LNCaP clone FGC (cell line): ENCODE measurements at places on chromosomes 5 and 9.

GRCh38 chr9:116156621-116157314 lies 3.2 kb downstream of the PAPPA start:
- peak; percentile 10 for DNase-seq

DNA sequence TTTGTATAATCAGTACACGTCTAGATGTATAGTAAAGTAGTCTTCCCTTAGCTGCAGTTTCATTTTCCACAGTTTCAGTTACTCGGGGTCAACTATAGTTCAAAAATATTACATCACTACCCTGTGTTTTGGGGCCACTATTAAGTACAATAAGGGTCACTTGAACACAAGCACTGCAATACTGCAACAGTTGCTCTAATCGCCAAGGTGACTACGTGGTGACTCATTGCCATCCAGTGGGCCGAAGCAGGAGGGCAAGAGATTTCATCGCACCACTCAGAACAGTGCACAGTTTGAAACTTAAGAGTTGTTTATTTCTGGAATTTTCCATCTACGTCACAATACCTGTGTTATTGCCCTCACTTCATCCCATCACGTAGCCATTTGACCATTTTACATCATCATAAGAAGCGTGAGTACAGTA lies at the start of gene ARL14EPL:
ARL14EPL (plus strand) TSS at position 379 of the 424 bp plus-strand sequence. CDS start 18,994 bp downstream, outside the sequence.
- DNase-seq, result no peak

DNA sequence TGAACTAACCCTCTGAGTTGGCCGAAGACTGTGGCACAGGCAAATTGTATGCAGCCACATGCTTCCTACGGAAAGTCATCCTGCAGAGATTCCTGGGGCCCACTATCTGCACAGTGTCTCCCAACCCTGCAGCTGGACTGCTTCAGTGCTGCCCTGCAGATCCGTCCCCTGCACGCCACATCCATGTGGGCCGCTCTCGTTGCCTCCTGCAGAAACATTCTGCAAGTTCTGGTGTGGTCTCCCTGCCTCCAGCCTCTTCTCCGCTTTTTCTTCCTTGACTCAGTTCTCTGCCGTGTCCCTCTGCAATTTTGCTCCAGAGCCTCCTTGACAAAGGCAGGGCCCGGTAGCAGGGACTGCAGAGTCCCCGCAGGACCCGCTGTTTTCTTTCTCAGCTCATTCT lies 249.0 kb downstream of the AOPEP start:
- DNase-seq, result no peak

- peak; percentile 22 for DNase-seq
Measured at GRCh38 chr9:131037335-131038255, 28.6 kb downstream of the LAMC3 start.

DNA sequence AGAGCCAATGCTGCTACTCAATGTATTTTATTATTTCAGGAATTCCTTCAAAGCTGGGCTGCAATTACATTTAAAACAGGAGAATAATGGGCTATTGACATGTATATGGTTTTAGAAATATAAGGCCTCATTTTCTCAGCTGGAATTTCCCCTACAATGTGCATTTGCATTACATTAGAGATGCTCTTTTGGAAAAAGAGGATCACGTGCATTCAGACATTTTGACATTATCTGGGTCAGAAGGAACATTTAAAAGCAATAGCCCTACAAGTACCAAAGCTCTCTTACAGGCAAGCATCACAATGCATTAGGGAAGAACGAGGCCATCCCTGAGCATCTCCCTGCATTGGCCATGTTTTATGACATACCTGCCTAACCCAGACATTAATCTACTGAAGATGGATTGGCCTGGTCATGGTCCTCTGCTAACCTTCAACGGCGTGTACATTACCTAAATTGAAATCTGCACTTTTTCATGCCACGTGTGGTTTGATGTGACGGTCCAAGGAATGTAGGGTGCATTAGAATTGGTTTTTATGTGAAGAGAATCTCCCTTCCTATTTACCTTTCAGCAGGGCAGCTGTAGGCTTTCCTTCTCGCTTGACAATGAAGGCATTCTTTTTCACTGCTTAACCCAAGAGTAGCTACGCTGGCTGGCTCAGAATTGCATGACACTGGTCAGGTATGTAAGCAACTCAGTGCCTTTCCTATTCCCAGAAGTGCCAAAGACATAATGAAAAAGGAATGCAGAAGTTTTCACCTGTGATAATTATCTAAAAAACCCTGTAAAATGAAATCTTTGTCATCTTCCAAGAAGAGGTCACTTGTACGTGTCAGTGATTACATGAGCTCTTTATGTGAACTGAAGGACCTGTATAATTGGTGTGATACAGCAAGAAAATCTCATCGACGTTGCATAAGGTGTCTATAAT lies 212.3 kb upstream of the MPDZ start:
- DNase-seq, result no peak

DNA sequence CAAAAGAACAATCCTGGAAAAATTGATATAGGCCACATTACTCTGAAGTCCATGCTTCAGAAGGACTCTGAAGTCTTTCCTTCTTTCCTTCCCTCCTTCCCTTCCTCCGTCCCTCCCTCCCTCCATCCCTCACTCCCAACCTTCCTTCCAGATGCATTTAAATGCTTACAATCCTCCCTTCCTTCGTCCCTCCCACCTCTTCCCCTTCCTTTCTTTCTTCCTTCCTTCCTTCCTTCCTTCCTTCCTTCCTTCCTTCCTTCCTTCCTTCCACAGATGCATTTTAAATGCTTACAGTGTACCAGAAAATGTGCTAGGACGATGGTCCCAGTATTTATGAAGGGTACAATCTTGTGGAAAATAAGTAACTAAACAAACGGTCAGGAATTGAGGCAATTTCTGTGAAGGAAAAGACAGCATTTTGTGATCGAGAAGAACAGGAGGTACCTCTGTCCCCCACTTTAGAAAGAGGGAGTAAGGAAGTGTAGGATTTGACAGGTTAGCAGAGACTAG lies 181.3 kb upstream of the TUT7 start:
- no peak for DNase-seq

DNA sequence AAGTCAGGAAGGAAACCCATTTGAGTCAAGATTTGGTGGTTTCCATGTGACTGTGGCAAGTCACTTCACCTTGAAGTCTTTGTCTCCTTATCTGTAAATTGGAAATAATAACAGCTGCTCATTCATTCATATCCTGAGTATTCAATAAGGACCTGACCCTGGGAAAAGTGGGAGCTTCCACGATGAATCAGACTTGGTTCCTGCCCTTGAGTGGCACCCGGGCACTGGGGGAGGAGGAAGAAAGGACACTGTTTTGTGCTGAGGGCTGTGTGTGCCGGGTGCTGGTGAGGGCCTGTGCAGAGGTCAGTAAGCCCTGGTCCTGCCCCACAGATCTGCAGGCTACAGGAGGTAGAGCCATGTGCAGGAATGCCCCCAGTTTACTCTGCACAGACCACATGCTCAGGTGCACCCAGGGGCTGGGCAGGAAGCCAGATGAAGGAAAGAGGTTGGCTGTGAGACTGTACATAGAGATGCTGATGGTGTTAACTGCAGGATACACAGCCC lies 6.8 kb downstream of the NDST1 start:
- DNase-seq, result no peak

DNA sequence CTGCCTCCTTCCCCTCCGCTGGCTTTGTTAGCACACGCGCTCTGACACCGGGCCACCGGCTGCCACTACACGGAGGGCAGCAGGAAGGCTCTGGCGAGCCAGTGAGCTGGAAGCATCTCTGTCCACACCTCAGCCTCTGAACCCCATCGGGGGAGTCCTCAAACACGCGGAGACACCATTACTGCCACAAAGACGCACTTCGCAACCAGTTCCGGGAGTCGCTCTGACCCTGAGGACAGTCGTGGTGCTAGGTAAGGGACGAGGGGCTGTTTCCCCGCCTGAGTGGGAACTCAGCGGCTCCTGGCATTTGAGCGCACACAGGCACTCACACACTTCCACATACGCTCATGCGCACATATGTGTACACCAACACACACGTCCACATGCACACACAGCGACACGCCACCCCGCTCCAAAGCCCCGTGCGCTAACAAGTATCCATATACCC lies 160.0 kb downstream of the C9orf152 start:
- no peak for DNase-seq

DNA sequence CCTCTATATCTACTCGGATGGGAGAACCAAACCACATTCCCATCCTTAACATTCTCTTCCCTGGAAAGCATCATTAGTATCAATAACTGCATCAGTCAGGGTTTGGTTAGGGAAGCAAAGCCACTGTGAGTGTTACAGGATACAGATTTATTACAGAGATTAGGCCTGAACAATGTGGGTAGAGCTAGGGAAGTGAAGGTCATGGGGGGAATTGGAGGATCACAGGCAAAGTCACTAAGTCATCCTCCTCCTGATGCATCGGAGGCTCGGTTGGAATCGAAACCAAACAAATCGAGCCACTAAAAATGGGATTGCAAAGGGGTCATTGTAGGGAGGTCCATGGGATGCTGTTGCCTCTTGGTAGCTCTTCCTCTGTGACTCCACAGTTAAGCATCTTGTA lies 61.8 kb upstream of the ZBTB43 start:
- no peak for DNase-seq

DNA sequence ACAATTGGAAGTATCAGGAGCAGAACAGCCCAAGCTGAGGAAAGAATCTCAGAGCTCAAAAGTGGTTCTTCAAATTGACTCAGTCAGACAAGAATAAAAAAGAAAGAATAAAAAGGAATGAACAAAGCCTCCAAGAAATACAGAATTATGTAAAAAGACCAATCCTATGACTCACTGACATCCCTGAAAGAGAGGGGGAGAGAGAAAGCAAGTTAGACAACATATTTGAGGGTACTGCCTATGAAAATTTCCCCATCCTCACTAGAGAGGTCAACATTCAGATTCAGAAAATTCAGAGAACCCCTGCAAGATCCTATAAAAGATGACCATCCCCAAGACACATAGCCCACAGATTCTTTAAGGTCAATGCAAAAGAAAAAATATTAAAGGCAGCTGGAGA lies 173.2 kb downstream of the ALDH1A1 start:
- no peak for DNase-seq

DNA sequence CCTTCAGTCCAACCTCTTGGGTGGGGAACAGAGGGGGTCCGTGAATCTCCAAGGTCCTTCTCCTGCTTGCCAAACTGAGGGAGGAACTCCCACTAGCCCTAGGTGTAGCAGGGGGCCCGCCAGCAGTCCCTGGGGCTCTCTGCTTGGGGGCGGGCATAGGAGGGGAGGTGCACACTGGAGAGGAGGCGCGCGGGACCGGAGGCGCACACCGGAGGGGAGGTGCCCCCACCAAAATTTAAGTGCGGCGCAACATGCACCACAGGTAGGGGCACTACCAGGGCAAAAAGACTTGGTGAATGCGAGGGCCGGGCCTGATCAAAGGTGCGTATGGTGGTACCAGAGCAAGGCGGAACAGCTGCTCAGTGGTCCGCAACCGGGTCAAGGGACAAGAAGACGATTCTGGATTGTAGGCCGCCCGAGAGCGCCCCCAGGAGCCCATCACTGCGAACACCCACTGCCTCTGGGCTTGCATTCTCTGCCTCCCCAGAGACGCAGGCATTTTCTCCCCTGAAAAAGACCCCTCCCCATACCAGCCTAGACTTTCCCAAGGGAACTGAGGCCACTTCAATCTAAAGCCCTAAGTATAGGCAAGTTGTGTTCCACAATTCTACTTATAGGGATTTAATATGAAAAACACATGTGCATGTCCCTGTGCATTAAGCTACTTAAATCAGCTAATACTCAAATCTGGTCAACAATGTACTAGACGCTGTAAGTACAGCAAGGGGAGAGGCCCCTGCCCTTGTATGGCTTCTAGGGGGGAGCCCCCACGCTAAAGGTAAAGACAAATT lies 50.6 kb downstream of the TGFBI start:
- no peak for DNase-seq

- no peak for DNase-seq
Measured at GRCh38 chr5:141855265-141856036, 22.8 kb downstream of the PCDH1 start.

- no peak for DNase-seq
Measured at GRCh38 chr5:129104915-129105455, 10.4 kb downstream of the ISOC1 start.

- no peak for DNase-seq
Measured at GRCh38 chr9:79778581-79778980, 206.8 kb downstream of the TLE4 start.

DNA sequence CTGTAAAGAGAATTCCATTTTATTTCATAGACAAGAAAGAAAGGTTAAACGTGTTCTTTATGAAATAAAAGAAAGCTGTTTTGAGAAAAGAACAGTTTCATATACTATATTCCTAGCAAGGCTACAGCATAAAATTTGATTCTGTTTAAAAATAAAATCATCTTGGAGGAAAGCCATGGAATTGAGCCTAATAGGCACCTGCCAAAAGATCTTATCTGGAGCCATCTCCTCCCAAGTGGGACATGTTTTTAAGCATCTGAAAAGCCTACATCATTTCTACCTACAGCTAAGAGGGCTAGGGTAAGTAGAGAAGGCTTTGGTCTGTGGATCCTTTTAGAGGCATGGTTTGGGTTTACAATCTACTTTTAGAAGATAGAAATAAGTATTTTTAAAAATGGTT lies 89.3 kb downstream of the GAS1 start:
- DNase-seq, result no peak

DNA sequence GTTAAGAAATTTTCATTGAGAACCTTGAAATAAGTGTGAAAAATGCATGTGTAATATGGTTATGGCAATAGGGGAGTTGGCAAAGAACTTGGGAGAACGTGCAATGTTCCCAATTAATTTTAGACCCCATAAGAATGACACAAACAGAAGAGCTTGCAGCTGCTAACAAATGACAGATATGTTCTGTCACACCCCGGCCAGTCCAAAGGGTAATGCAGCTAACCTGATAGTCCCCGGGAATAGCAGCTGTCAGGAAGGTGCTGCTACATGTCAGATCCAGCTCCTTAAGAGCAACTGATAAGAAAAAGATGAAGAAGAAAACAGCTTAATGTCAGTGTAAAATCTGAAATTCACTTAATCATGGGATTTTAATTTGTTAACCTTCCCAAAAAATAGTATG lies 30.4 kb downstream of the SEMA5A start:
- DNase-seq, result no peak

GRCh38 chr9:79663300-79663699 lies 91.5 kb downstream of the TLE4 start:
- no peak for DNase-seq

- DNase-seq, result no peak
Measured at GRCh38 chr5:178532236-178532635, 58.0 kb downstream of the COL23A1 start.

DNA sequence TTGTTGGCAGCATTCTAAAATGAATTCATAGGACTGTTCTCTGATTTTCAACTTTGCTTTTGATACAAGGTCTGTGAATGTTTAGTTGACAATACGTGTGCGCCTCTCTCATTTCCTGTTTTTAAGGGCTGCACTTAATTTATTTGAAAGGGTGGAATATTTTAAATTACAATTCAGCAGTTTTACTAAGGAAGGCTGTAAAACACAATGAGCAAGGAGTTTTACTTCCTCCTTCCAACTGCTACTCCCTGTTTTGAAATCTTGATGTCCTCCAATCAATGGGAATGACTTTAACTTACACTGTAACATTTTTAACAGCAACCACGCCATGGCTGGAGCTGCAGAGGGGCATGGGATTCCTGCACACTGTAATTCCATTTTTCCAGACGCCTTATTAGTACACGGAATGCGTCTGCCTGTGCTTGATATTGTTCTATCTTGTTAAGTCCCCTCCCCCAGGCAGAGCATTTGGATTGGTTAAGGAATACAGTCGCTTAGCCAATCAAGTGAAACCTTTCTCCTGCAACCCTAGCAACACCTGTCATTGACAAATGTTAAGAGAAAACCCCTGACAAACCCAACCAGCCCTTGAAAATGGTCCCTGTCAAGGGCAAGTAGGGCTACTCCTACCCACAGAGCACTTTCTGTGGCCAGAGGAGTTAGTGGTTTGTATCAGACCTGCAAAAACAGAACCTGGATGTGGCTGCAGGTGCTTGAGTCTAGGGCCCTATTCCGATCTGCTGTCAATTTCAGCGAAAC lies 12.5 kb upstream of the ZSWIM6 start:
- no peak for DNase-seq
